Activated gamma-delta T cell (primary cell): ENCODE measurements at places on chromosomes 4 and X.

- no peak for DNase-seq
Measured at GRCh38 chrX:53930515-53931380, 113.5 kb downstream of the PHF8 start.

DNA sequence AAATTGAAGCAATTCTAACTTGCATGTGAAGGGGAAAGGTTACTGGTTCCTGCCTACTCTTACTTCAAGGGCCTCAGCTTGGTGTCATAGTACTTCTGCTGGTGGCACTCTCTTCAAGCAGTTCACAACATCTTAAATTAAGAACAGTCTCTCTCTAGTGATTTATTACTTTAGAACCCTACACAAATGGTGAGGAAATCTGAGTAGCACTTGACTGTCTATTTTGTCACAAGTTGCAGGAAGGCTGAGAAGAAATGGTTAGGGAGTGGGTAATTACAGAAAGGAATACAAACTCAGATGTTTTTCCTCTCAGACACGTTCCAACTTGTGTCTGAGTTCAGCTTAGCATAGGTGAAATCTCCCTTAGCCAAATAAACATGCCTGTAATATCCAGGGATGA, 242.3 kb upstream of the GRIA3 start:
- DNase-seq, result no peak

DNA sequence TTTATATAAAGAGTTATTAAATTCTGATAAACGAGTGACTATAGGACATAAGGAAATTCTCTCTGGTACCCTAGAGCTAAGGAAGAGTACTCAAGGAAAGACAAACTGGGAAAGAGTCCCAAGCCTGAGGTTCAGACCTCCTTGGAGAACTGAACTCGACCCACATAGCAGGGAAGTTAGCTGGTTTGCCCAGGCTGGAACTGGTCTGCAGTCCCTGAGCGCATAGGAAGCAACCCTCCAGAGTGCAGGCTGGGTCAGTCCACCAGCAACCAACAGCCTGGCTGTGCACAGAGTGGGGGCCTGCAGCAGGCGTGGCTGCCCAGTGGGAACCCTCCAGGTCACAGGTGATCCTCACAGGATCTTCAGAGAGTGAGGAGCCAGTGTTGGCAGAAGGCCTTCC, 114.1 kb downstream of the SOWAHB start:
- no peak for DNase-seq

GRCh38 chrX:78573630-78574029, 85.5 kb downstream of the RTL3 start:
- DNase-seq, result no peak

DNA sequence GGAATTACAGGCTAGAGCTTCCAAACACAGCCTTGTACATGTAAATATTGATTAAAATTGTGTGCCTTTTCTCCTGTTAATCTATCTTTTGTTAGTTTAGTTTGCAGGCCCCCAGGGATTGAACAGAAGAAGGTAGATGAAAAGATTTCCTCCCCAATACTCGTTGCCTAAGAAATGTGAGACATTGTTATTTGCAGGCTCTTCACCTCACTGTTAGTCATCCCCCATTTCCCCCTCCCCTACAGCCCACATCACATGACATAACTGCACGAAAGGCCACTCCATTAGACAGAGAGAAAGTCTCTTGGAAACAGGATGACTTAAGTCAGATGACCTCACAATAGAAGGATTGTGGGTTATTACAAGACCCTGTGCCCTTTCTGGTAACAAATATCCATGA, 13.3 kb upstream of the MID1 start:
- no peak for DNase-seq

DNA sequence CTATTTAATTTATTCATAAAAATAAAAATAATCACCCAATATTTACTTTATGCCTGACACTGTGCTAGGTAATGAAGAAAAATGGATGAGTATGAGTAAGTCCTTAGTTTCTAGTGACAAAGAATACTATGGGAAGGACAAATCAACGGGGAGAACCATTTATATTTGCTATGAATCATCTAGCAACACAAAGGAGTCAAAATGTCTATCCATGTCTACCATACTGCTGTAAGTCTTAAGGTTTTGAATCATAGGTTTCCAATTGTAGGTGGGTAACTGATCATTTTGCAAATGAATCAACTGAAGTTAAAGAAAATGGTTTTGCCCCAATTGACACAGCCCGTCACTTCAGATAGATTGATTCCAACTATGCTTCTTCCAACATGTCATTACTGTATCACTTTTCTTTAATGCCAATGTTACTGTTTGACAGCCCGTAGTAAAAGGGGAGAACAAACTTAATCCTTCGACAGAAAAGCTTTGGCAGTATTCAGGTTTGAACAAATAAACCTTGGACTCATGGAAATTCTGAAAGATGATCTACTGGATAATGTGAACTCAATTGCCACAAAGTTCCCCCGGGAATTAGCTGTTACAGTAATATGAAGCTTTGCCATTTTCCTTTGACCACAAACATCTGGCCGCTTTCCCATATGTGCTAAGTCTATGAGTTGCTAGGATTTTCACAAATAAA, 3.2 kb downstream of the TDO2 start:
- no peak for DNase-seq

GRCh38 chr4:154433543-154433942, 58.1 kb downstream of the DCHS2 start:
- no peak for DNase-seq

GRCh38 chr4:182629096-182629495, 288.1 kb downstream of the DCTD start:
- no peak for DNase-seq

DNA sequence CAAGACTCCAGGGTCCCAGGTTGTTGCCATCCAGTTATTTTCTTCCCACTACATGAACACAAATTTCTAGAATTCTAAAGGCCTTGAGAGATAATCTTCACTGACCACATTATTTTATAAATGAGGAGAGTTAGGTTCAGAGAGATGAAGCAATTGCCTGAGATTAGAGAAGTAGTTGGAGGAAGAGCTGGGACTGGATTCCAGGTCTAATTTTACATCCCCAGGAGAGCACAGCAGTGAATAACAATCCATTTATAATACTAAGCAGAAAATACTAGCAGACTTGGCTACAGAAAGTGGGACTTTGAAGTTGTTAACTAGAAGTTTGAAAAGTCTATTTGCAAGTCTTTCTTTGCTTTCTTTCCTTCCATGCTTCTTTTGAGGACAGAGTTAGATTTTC, 231.3 kb upstream of the S100G start:
- DNase-seq, result no peak

GRCh38 chr4:54085284-54085683, 14.7 kb upstream of the GSX2 start:
- DNase-seq, result no peak

DNA sequence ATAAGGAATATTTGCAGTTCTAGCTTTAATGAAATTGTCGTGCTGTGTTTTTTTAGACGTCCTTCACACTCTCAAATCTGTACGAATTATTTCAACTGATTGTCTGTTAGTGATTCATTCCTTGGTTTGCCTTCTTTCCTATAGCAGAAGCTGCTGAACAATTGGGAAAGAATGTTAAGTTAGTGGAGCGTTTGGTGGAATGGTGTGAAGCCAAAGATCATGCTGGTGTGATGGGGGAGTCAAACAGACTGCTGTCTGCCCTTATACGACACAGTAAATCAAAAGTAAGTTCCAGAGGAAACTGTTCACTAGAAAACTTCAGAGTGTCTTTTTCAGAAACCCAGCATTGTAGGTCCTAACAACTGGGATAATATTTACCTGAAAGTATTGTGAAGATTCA, 159.9 kb downstream of the RAP1GDS1 start:
- DNase-seq, result no peak

DNA sequence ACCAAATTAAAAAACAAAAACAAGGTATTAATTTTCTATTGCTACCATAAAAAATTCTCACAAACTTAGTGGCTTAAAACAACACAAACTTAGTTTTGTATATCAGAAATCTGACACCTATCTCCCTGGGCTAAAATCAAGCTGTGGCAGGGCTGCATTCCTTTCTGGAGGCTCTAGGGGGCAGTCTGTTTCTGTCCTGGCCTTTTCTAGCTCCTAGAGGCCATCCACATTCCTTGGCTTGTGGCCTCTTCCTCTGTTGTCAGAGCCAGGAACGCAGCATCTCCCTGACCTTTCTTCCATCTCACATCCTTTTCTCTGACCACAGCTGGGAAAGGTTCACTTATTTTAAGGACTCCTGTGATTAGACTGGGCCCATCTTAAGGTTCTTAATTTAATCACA, 38.9 kb upstream of the TLR2 start:
- DNase-seq, result no peak

- DNase-seq, result no peak
Measured at GRCh38 chrX:48684134-48684533, 535 bp downstream of the WAS start.

GRCh38 chr4:181345931-181346330, 897.3 kb upstream of the TENM3 start:
- DNase-seq, result no peak

DNA sequence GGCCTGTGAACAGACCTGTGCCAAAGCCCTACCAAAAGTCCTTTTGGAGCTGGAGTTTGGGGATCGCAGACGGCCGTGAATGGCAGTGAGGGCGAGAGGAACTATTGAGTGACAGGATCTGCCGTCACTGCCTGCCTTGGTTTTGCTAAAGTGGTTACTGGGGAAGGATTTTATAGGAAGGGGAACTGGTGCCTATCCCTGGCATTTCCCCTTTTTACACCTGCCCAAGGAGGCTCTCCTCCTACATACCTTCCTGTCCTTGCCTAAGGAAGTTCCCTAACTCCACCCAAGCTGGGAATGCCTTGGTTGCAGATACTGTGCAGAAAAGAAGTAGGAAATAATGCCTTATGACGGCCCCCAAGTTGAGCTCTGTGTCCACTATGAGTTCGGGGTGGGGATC, 14.5 kb downstream of the LONRF3 start:
- no peak for DNase-seq

- DNase-seq, result no peak
Measured at GRCh38 chrX:25175743-25176142, 160.0 kb upstream of the ARX start.

- DNase-seq, result no peak
Measured at GRCh38 chr4:181006499-181007260, 1236.5 kb upstream of the TENM3 start.

DNA sequence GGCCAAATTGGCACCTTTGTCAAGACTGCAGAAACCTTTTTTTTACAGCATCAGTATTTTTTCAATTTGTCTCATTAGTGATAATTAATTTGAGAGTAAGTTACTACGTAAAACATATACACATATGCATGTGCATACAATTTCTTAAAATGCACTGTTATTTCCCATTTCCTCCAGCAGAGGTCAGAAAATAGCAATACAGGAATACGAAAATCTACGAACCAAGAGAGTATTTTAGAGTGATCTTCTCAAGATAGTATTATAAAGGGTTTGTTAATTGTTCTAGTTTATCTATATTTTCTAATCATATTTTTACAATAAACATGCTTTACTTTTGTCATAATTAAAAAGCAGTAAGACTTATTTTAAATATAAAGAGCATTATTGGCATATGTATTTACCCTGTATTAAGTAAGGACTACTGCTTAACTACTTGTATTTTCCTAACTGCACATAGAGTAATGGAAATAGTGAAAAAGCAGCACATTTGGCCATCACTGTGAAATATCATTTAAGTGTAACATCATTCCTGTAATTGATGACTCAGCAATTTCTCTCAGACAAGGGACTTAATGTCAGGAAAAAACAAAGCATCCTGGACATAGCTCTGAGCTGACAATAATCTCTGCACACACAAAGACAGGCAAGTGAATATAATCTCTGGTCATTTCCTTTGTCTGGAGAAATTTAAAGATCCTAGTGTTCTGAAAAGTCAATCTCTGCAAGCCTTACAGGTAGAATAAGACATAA, 45.6 kb downstream of the MAOB start:
- no peak for DNase-seq

DNA sequence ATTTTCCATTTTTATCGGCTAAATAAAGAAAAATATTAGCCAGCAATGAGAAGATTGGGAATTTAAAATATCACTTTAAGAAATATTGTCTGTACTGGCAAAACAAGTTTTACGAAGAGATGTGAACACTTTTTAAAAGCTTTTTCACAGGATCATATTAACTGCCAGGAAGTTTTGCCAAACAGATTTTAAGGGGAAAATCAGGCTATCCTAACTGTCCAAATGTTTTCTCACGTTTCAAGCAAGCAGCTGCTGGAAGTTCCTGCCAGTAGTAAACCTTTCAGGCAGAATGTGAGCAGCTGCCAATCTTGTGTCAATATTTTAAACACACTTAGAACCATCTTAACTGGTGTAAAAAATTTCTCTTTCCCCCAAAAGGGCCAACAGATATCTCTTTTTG, 101.1 kb downstream of the ADGRL3 start:
- no peak for DNase-seq

GRCh38 chr4:75995727-75996126, 5.0 kb upstream of the SDAD1 start:
- no peak for DNase-seq

DNA sequence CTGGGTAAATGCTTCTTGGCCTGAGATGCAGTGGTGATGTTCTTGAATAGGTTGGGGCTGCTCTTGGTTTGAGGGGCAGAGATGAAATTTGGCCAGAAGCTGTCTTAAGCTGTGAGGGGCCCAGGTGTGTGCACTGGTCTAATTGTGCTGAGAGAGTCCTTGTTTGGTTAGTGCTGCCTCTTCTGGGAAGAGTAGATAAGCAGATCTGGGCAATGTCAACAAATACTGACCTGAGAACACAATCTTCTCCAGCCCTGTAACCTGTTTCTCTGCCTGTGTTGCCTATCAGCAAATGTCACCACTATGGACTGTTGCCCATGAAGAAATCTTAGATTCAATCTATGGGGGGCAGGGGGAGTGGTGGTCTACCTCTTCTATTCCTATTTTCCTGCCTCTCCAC, 17.2 kb upstream of the USP27X start:
- no peak for DNase-seq

- no peak for DNase-seq
Measured at GRCh38 chr4:42119886-42120285, 32.6 kb downstream of the BEND4 start.

DNA sequence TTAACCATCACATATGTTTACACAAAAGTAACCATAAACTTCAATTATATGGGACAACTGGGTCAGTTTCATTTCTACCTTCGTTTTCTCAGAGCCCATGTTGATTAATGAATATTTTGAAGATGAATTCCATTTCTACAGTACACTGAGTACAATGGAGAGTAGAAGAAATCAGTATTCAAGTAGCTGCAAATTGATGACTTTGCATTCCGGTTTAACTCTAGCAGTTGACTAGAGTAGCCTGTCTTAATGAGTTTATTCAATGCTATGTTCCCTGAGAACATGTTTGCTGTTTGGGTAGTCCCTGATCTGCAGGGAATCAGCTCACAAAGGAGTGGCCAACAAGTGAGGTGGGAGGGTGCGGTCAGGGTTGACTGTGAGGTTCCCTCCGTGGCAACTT, 168.3 kb downstream of the TRIML1 start:
- no peak for DNase-seq
